BE2C (cell line): ENCODE measurements at places on chromosomes 13 and 19.

GRCh38 chr19:46453661-46454060 is 17.7 kb downstream of the PNMA8A start:
- DNase-seq: no peak

DNA sequence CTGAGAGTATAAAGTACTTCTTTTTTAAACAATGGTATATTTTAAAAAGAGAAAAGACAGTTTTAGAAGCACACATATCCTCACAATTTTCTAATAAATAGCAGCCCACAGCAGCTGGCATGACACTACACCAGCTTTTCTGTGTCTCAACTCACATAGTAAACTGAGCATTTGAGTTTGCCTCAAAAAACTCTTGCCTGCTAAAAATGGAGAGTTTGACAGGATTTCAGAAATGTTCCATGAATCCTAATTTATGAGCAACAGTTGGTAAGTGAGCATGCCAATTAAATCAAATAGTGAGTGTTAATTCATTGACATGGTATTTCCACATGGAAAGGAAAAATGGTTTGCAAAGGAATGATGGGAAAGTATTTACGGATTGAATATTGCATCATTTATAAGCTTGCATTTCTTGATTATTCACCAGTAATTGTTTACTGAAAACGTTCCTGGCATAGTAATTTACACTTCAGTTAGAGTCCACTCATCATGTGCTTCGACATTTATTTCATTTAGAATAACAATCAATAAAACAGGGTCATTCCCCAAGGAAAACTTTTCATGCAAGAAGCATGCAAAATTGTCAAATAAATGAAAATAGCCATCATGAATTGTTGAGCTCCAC is 323.0 kb downstream of the EFNB2 start:
- no peak for DNase-seq

DNA sequence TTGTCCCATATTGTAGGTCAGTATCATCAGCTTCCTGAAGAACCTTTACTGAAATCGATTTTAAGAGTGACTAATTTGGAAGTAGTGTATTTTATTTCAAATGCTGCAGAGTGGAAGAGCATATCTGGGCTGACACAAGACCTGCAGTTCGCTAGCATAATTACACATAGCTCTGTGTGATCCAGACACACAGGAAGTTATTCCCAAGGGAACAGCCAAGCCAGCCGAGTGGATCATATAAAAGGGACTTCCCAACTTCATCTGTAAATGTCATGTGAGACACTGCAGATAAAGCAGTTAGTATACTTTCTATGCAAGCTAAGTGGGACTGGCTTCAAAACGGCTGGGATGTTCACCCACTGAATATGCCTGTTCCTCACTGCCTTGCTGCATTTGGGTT is 760.4 kb downstream of the SLITRK1 start:
- peak; percentile 67 for DNase-seq

DNA sequence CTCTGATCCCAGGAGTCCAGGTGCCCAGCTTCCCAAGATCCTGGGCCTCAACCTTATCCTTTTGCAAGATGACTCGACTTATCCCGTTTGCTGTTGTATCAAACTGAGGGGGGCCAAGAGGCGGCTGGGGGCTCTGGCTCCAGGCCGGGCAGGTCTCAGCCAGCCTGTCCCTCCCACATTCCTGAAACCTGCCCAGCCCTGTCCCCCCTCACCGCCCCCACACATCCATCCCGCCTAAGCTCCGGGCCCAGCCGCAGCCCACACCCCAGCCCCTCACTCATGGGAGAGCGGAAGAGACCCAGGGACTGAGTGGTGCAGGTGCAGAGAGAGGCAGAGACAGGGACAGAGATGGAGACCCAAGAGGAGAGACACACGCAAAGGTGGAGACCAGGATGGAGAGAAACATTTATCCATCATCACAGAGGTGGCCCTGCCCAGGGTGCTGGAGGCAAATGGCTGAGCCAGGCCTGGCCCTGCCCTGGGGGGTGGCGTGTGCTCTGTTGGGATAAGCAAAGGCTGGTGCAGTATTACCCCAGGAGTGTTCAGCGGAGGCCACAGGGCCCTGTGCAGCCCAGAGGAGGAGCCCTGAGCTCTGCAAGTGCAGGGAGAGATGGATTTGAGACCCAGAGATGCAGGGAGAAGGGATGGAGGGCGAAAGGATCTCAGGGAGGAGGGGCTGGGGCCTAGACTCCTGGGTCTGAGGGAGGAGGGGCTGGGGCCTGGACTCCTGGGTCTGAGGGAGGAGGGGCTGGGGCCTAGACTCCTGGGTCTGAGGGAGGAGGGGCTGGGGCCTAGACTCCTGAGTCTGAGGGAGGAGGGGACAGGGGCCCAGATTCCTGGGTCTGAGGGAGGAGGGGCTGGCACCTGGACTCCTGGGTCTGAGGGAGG is 1.6 kb downstream of the BCAM start:
- DNase-seq: no peak

- no peak for DNase-seq
Measured at GRCh38 chr19:27986299-27986698, 1226.7 kb downstream of the UQCRFS1 start.

DNA sequence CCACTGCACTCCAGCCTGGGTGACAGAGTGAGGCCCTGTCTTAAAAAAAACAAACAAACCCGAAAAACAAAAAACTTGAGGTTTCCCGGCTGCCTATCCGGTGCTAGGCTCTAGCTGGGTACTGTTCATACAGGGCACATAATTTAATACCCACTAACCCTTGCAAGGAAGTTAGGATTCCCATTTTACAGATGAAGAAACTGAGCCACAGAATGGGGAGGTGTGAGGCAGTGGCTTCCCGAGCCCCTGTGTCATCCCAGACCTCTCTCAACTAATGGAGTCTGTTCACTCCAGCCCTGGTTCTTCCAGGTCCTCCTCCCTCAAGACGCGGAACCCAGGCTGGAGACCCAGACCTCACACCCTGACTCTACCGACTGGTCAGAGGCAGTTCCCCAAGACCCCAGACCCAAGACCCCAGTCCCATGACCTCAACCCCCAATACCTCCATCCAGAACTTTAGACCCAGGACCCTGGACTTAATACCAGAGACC is 576 bp downstream of the APBA3 start:
- DNase-seq: no peak

- peak; percentile 28 for DNase-seq
Measured at GRCh38 chr13:98155475-98156109, 12.7 kb downstream of the FARP1 start.

GRCh38 chr19:18951721-18952281 is 10.8 kb upstream of the HOMER3 start:
- DNase-seq: no peak

DNA sequence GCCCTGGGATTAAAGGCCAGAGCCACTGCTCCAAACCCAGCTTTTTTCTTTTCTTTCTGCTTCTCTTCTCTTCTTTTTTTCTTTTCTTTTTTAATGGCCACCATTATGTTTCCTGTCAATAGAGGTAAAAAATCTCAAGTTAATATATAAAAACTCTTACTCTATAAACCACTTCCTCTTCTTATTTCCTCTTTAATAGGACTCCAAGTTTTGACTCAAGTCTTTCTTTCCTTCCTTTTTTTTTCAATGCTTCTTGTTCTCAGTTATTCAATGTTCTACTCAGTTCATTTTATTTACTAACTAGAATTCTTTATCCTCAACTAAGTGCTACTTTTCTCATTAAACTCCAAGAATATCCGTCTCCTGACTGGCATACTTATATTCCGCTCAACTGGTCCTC is 27.1 kb upstream of the MYCBP2 start:
- DNase-seq: no peak

- DNase-seq: no peak
Measured at GRCh38 chr19:28471731-28472510, 741.0 kb downstream of the UQCRFS1 start.

GRCh38 chr19:6971366-6971765 is 49.9 kb downstream of the MBD3L2B start:
- no peak for DNase-seq

GRCh38 chr19:47714339-47714738 is 1.1 kb downstream of the EHD2 start:
- no peak for DNase-seq

- no peak for DNase-seq
Measured at GRCh38 chr13:35865341-35866240, 265.6 kb downstream of the DCLK1 start.

GRCh38 chr19:35344511-35345031 is 3.1 kb upstream of the FFAR1 start:
- no peak for DNase-seq
